Central memory CD4-positive, alpha-beta T cell (primary cell): ENCODE measurements at places on chromosomes 11 and 22.

DNA sequence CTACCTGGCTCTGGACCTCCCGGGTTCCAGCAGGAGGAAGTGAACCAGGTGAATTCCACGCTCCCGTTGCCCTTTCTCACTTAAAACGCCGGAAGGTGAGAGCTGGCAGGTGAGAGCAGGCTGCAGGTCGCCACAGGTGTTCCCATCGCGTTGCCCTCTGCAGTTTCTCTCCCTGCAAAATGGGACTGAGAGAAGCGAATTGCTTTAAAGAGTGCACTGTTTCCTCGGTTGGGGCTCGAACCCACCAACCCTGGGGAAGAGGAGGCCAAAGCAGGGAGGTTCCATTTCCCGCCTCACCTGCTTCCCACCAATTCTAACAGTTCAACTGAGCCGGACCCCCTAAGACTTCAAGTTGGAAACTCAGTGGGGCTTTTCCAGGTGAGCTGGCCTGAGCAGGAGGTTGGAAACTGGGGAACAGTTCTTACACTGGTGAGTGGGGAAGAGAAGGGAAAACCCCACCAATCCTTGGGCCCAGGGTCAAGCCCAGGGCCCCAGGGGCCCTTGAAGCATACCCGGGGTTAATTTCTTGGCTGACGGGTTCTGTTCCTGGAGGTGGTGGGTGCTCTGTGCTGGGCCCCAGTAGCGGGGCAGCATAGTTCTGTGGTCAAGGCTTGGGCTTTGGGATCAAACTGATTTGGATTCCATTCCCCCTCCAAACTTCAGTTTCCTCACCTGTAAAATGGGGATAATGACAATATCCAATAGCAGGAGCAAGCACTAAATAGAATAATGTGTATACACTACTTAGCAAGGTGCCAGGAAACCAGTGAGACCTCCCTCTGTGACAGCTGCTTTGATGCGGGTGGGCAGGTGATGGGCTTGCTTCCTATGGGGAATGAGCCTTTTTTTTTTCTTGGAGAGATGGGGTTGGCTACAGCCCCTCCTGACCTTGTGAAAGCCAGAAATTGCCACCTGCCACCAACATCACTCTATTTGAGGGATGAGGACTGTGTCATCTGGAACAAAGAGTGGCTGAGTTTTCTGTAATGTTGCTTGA, 788 bp downstream of the CD82 start:
- no peak for DNase-seq

- peak; percentile 20 for DNase-seq
Measured at GRCh38 chr11:65416841-65417701, 5.5 kb upstream of the NEAT1 start.

- no peak for DNase-seq
Measured at GRCh38 chr11:80365076-80365725, 924.4 kb upstream of the TENM4 start.

DNA sequence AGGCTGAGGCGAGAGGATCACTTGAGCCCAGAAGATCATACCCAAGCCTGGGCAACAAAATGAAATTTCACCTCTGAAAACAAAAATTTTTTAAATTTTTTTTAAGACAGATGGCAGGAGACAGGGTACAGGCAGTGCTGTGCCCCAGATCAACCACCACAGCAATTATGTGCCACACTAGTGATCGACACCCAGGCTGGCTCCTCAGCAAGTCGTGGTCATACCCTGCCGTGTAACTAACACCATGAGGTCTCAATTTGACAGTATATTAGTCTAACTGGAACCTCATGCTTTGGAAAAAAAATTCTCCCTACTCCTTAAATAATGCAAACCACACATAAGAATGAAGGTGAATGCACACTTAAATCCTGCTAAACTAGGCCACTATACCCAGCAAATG, 8.3 kb downstream of the SF3A1 start:
- DNase-seq, result no peak

DNA sequence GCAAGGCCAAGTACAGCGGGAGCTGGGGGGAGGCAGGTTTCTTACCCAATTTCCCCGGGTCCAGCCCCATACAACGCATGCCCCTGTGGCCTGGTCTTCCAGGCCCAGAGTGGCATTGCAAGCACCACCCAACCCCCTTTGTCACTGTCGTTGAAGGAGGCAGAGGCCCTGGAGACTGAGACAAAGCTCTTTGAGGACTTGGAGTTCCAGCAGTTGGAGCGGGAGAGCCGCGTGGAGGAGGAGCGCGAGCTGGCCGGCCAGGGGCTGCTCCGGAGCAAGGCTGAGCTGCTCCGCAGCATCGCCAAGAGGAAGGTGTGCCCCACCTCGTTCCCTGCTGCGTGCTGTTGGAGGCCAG, 27.8 kb downstream of the PHLDB1 start:
- DNase-seq, result no peak

DNA sequence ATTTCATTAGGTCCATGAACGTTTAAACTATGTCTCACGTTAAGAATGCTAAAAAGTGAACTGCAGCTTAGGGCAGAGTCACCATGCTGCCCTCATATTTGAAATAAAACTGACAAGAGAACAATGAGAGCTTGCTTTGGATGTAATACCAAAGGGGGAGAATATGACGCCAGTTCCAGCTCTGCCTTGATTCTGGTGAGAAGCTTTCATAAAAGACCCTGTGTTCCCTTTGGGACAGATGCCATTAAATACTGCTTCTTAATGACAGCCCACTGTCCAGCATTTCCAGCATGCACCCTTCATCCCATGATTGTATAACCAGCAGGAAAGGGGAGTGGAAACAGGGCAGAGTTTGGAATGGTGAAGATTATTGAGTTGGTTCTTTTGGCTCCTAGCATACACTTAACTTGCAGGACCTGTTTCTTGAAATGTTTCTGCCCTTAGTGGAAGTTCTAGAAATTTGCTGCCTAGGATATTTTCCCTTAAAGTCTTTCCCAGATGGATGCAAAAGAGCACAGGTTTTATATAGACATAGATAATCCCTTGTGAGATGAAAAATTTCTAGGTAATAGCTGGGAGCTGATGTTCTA, 139.3 kb upstream of the LDLRAD3 start:
- no peak for DNase-seq

DNA sequence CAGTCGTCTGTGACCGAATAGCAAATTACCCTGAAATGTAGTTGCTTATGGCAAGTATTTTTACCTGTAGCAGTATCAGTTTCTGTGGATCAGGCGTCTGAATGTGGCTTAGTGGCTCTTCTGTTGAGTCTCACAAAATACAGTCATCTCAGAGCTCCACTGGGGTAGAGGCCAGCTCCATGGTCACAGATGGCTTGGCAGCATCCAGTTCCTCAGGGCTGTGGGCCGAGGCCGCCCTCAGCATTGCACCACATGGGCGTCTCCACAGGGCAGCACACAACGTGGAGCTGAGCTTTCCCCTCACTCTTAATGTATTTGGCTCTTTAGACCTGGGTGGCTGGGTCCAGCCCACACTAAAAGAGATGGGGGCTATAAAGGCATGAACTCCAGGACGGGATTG, 57.8 kb downstream of the SBF1 start:
- no peak for DNase-seq

GRCh38 chr11:5818245-5818886, 9.6 kb downstream of the OR52N2 start:
- DNase-seq, result no peak

GRCh38 chr22:25334162-25334490, 114.7 kb downstream of the CRYBB2 start:
- DNase-seq, result no peak

GRCh38 chr22:28986366-28986765, 75.3 kb downstream of the C22orf31 start:
- no peak for DNase-seq

DNA sequence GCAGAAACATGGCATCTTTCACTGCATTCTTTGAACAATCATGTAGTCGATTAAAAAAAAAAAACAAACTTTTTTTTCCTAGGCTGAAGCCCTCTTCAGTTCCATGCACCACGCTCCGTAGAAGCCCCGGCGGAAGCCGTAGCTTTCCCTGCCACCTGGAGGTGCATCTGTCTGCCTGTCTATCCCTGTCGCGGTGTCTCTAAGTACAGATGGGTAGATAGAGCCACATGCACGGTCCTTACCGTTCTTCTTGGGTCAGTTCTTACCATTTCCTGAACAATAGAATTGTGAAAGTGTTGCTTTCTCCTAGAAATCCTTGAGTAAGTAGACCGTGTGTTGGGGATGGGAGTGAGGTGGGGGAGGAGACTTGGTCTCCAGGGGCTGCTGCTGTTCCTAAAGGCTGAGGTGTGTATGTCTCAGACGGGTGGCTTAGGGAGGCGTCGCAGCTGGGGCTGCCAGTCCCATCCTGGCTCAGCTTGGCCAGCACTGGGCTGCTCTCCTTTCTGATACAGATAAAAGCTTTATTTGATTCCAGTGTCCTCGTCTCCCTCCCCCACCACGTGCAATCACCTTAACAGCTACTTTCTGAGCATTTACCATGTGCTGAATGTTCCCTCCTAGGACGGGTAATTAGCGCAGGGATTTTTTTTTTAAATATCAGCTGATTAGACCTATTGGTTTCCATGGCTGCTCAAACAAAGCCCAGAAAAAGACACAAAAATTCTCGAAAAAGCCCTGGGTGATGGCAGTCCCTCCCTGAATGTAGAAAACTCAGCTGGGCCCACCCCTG, 46.8 kb downstream of the MACROD1 start:
- DNase-seq, result no peak

- no peak for DNase-seq
Measured at GRCh38 chr22:19497245-19497644, 17.5 kb downstream of the CDC45 start.

- DNase-seq, result no peak
Measured at GRCh38 chr11:80925321-80925720, 1484.5 kb upstream of the TENM4 start.

DNA sequence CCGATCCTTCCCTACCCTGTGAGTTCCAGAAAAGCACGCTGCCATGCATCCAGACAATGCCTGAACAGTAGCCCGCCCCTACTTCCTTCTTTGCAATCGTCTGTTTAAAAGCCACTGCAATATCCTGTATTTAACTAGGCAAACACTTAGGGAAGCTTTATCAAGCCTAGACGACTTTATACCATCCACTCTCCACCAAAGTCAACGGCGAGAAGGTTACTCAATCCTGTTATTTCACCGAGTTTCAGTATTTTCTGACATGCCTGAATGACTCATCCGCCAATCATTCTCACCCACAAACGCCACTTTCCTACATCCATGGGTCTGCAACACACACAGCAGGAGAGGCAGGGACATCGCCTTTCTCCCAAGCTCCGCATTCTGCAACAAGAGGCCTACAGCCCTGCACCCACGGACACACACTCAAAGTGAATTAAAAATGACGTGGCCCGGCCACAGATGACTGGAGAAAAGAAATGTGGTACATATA, 9.3 kb downstream of the CELSR1 start:
- DNase-seq, result no peak
